DMS 273 treated with DMSO at 0.1 percent for 48 hours (cell line): ENCODE measurements at places on chromosomes 13 and 19.

DNA sequence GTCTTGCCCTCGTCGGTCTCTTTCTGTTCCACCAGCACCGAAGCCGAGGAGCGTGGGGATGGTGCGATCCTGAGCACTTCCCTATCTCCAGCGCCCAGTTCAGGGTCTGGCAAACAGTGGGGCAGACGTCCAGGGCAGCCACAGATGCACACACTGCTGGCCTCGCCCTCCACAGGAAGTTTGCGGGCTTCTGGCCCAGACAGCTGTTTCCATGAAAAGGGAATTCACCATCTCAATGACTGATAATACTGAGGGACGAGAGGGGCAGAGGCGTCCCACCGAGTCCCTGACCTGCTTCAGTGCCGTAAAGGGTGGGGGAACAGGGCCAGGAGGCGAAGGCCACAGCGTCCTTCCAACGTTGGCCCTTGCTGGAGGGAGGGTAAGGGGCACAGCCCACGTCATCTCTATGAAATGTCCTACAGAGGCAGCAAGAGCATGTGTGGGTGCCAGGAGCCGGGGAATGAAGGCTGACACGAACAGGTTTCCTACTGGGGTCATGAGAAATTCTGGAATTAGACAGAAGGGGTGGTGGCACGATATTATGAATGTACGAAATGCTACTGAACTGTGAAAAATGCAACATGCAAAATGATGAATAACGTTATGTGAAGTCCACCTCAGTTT is 19.5 kb downstream of the SHC2 start:
- no peak for DNase-seq

DNA sequence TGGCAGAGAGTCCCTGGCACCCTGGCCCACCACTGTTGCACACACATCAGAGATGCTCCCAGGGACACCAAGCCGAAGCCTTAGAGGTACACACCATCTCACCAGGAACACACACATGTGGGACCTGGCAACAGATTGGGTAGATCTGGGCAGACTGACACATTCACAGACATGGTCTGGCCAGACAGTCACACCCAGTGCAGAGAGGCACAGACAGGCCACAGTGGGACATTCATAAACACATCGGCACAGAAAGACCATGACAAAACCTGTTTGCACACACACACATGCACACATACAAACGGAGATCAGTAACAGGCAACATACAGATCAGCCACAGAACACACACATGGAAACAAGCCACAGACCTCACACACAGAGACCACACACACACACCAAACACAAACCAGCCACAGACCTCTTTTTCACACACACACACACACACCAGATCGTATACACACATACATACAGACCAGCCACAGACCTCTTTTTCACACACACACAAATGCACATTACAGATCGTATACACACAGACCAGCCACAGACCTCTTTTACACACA is 6.3 kb upstream of the JUNB start:
- no peak for DNase-seq

DNA sequence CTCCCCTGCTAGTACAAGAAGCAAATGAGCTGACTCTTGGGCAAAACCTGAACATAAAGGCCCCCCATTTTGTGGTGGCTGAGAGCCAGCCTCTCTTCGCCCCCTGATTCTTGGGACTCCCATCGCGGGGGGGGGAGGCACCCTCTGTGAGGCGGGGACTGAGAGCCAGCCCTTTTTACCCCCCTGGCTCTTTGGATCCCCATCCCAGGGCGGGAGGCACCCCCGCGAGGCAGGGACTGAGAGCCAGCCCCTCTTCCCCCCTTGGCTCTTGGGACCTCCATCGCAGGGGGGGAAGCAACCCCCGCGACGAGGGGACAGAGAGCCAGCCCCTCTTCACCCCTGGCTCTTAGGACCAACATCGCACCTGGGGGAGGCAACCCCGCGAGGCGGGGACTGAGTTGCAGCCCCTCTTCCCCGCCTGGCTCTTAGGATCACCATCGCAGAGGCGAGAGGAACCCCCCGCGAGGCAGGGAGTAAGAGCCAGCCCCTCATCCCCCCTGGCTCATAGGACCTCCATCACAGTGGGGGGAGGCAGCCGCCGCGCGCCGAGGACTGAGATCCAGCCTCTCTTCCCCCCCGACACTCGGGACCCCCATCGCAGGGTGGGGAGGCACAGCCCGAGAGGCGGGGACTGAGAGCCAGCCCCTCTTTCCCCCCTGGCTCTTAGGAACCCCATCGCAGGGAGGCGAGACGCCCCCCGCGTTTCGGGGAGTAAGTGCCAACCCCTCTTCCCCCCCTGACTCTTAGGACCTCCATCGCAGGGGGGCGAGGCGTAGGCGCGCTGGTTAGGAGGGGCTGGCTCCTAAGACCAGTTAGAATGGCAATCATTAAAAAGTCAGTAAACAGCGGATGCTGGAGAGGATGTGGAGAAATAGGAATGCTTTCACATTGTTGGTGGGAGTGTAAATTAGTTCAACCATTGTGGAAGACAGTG is 2428.4 kb upstream of the PCDH20 start:
- no peak for DNase-seq

- DNase-seq, result no peak
These were observed 8.9 kb downstream of the SARS2 start for GRCh38 chr19:38921420-38922274.

DNA sequence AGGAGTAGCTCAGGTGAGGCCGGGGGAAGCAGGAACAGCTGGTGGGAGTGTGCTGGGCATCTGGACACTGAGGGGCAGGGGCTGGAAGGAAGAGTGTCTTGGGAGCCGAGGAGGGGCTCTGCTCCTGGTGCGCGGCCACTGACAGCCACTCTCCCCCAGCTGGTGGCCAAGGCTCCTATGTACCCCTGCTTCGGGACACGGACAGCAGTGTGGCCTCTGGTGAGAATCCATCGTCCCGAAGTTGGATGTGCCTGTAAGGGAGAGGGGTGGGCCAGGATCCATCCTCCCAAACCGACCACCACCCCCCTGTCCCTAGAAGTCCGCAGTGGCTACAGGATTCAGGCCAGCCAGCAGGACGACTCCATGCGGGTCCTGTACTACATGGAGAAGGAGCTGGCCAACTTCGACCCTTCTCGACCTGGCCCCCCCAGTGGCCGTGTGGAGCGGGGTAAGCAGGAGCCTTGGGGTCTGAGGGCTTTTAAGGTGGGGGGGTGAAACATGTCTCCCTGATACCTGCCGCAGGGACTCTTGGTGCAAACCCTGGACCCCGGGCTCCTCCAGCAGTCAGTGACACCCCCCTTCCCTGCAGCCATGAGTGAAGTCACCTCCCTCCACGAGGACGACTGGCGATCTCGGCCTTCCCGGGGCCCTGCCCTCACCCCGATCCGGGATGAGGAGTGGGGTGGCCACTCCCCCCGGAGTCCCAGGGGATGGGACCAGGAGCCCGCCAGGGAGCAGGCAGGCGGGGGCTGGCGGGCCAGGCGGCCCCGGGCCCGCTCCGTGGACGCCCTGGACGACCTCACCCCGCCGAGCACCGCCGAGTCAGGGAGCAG is 2.0 kb upstream of the USF2 start:
- no peak for DNase-seq

GRCh38 chr19:38710928-38711725 is 33.1 kb downstream of the CAPN12 start:
- DNase-seq, result no peak

- DNase-seq, result no peak
These were observed 123.6 kb upstream of the MAB21L1 start for GRCh38 chr13:35600137-35600536.

DNA sequence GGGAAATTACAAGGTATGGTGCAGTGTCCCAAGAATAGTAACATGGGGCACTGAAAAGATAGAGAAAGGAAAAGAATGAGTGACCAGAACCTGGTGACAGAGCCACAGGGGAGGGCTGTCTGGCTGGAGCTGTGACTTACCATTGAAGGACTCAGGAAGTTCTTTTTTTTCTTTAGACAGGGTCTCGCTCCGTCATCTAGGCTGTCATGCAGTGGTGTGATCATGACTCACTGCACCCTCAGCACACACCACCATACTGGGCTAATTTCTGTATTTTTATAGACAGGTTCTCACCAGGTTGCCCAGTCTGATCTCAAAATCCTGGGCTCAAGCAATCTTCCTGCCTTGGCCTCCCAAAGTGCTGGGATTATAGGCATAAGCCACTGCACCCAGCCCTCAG is 8.8 kb upstream of the CPB2 start:
- no peak for DNase-seq

GRCh38 chr13:98262292-98262691 is 85.2 kb upstream of the RNF113B start:
- DNase-seq, result no peak

- no peak for DNase-seq
These were observed 25.9 kb downstream of the RASA3 start for GRCh38 chr13:114106526-114106925.

DNA sequence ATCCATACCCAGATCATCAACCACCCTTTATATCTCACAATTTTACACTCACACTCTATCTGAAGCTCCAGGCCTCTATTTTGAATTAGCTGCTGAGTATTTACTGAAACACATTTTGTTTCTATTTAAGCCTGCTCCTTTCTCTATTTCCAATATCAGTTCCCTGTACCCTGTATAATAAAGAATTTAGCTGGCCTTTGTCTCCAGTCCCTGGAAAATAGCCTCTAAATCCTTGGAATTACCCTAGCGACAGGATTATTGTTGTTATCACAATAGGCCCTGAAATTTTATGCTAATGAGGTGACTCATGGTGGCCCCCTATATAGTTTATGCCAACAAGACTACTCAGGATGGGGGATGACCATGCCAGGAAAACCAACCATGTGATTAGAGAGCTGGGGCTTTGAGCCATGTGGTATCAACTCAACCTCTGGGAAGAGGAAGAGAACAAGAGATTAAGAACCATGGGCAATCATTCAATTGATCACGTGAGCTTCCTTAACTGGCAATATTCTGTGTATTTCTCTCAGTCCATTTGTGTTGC is 72.7 kb downstream of the KATNAL1 start:
- no peak for DNase-seq

DNA sequence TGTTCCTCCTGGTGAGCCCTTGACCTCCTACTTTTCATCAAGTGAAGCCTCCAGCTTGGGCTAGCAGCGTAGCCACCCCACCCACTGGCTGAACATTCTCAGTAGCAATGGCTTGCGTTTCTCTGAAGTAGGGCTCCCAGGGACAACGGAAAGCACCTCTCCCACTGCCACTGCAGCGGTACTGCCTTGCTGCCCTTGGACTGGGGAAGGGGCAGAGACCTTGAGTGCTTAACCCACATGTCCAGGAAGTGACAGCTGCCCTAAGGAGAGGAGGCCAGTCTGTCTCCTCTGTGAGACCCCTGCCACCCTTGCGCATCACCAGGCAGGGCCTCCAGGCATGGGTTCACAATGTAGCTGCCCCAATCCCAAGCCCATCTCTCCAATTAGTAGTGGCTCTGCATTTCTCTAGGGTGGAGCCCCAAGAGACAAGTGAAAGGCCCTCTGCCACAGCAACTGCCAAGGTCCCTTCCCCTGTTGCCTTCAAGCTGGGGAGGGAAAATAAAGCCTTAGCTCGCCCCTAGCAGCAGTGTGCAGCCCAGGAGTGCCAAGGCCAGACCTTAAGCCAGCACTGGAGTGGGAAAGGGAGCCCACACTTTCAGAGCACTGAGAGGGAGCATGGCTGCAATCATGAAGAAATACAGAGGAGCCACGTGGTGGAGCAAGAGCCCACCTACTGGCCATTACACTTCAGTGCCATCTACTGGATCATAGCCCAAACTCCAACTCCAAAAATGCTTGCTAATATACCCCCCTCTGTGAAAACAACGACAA is 175.9 kb upstream of the TRPC4 start:
- DNase-seq, result no peak

DNA sequence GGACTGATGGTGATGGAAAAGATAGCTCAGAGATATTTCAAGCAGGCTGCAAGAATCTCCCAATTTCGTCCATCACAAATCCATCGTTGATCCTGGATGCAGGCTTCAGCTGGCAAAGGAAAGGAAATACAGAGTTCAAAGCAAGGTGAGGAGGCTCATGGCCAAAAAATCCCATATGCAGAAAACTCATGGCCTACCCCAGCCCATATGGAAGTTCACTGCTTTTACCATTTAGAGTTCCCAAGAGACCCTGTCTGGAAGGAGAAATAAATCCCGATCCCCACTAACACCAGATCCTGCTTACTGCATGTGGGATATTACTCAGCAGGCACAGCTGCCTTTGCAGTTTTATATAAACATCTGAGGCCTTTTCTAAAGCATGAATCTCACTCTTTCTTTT is 412.9 kb upstream of the SPRY2 start:
- DNase-seq, result peak; percentile 95

DNA sequence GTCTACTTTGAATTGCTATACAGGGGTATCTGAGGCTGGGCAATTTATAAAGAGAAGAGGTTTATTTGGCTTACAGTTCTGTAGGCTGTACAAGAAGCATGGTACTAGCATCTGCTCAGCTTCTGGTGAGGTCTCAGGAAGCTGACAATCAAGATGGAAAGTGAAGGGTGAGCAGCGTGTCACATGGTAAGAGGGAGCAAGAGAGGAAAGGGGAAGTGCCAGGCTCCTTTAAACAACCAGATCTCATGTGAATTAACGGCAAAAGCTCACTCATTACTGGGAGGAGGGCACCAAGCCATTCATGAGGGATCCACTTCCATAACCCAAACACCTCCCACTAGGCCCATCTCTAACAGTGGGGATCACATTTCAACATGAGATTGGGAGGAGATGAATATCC is 222.4 kb downstream of the TDRD3 start:
- no peak for DNase-seq

GRCh38 chr19:15788594-15789270 is 1.3 kb downstream of the OR10H5 start:
- no peak for DNase-seq
